Aorta (tissue), 5 donors: ENCODE measurements at places on chromosomes 12 and 14. TPM values are rescaled to one million over a fixed set of nuclear protein-coding genes. Genes with fewer than 3 reads are reported as not detected.

DNA sequence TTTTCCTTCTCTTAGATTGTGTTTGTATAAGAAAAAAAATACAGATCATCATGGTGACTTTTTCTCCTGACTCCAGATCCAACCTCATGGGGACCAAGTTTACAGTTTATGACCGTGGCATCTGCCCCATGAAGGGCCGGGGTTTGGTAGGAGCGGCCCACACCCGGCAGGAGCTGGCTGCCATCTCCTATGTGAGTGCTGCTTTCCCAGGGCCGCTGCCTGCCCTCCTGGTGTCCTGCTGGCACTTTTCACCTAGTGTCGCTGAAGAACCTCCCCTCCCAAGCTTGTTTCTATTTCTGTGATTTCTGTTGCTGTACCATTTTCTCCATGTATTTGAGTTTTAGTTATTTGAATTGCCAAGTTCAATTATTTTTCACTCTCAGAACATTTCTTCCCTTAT is 24.8 kb upstream of the TEAD4 start:
- peak; percentile 56 for DNase-seq

DNA sequence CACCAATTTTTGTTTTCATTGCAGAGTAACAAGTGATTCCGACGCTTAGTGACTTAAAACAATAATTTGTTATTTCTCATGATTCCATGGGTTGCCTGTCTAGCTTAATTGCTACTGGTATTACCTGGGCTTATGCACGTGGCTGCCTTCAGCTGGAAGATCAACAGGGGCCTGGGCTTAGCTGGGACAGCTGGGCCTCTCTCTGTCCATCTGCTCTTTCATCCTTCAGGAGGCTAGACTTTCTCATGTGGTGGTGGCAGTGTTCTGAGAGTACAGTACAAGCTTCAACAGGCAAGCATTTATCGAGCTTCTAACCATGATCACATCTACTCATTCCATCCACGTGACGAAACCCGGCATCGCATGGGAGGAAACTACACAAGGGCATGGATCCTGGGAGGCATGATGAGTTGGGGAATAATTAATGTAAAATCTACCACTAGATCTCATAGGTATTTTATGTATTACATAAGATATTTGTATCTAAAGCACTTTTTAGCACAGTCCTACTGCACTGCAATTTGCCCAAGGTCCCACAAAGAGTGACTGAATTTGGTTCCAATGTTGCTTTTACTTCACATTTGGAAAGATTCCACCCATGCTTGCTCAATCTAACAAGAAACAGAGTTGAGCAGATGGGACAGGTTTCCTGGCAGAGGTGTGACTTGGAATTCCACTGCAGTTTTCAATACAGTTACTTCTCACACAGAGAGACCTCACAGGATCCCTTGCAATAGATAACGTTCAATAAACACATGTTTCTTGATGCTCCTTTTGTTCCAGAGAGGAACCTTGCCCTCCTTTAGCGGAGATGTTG is 153.1 kb upstream of the FRMD6 start:
- DNase-seq, result no peak

DNA sequence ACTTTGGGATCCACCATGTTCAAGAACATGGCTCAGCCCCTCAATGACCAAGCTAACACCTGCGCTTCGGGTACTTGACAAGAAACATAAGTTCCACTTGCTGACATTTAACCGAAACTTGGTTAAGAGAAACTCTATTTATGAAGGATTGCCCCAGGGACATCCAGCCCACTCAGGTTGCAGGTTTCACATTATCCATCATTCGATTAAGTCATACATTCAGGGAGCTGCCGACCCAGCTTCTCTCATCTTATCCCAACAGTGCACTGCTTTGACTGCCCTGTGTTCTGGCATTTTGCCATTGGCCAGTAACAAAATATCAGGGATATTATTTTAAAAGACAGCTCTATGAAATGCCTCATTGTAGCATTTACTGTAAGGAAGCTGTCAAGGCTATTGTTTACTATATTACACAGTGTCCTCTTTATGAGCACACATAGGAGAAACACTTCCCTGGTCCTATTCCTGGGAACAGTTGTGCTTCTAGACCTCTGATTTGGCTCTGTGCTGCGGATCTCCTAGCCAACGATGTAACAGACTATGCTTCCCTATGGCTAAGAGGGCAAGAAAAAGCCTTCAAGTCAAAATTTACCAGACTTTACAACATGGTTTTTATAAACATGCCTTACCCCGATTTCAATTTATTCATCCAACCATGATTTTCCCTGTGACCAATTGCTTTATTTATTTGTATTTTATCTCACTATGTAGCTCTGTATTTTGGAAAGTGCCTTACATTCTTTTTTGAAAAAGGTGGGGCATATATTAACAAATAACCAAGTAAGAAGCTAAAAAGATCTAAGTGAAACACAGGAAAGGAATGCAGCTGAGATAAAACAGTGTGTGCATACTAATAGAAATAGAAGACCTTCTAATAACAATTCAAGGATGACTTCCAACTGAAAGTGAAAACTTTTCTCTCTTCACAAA is 109.3 kb downstream of the ITPR2 start:
- peak; percentile 56 for DNase-seq

GRCh38 chr14:103538291-103539055 is 9.5 kb downstream of the TRMT61A start:
- peak; percentile 58 for DNase-seq

GRCh38 chr12:106247674-106248311 is at the start of gene CKAP4:
Gene CKAP4, minus strand, starts transcription at chr12:106248020. Its CDS starts 169 bp downstream, at chr12:106247851.
- DNase-seq, result peak; percentile 92

DNA sequence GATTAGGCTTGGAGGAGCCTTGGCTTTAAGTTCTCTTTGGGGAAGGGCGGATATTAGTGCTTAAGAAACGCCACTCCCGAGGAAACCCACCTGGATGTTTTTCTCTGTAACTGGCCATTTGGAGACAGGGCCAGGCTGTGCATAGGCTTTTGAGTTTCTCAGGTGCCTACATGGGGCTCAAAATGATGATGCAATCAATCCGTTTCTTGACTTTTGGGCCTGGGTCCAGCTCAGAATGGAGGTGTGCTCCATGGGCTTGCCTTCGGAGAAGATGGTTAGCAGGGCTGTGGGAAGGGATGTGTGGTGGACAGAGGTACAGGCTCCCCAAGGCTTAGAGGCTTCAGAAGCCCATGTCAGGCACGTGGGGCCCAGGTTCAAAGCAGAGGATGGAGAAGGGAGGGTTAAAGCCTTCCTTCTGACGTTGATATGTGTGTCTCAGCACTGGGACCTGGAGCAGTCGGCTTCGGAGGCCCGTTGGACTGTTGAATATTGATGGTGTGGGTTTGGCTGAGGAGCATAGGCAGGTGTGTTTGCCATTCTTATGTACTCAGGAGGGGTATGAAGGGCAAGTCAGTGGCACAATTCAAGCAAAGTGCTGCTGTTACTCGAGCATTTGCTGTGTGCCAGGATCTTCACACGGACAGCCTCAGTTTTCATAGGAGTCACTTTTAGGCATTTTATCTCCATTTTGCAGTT is 82.8 kb downstream of the SLC25A47 start:
- DNase-seq, result no peak

The TCL1A gene
- not detected for total RNA-seq

The EIF2B1 gene
- total RNA-seq, result 39.7 TPM
